ENCODE measurements at places on chromosomes 4 and X.

DNA sequence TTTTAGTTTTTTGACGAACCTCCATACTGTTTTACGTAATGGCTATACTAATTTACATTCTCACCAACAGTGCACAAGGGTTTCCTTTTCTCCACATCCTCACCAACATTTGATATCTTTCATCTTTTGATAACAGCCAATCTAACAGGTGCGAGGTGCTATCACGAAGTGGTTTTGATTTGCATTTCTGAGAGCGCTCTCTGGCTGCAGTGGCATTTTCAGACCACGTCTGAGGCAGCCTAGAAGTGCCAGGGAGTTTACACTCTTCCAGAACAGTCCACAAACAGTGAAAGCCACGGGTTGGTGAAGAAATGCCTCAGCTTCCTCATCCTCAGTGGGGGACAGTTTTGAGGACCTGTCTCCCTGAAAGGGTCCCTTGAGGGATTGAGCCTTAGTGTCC is 471.0 kb downstream of the BCOR start:
- no peak for DNase-seq

GRCh38 chr4:48907706-48908477 is 1.3 kb upstream of the OCIAD2 start:
- no peak for DNase-seq

DNA sequence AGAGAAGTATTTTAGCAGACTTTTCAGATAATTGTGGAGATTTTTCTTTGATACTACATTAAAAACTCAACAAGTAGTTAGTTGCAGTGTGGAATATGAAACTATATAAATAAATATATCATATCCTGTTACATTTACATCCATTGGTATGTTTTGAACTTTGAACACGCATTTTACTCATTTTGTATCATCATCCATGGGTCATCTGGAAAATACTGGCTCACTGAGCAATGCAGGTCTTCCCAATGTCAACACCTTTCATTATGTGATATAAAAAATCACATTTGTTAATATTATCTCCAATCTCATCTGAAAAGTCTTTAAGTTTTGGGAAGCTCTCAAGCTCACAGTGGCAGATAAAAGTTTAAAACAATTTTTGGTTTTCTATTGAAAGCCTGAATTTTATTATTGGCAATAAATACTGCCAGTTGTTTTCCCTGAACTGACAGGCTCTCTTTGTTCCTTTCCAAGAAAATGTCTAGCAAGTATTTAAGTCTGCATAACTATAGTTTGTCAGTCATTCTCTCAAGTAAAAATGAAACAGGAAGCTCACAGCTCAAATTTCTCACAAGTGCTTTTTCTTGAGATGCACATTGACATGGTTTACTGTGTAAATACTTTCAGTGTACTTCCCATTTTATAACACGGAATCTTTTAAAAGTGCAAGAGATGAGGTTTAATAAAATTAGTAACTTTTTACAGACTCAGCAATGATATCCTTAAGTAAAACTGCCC is 183.5 kb upstream of the GPC4 start:
- DNase-seq = no peak

- DNase-seq = no peak
Observed at GRCh38 chr4:168655182-168655581, 158.3 kb downstream of the PALLD start.

DNA sequence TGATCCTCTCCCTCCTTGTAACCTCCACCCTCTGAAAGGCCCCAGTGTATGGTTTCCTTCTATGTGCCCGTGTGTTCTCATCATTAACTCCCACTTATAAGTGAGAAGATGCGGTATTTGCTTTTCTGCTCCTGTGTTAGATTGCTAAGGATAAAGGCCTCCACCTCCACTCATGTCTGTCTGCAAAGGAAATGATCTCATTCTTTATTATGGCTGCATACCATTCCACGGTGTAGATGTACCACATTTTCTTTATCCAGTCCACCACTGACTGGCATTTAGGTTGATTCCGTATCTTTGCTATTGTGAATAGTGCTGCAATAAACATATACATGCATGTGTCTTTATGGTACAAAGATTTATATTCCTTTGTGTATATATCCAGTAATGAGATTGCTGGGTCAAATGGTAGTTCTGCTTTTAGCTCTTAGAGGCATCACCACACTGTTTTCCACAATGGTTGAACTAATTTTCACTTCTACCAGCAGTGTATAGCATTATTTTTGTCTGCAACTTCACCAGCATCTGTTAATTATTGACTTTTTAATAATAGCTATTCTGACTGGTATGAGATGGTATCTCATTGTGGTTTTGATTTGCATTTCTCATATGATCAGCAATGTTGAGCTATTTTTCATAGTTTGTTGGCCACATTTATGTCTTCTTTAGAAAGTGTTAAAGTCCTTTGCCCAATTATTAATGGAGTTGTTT is 1030.9 kb downstream of the FSTL5 start:
- no peak for DNase-seq

DNA sequence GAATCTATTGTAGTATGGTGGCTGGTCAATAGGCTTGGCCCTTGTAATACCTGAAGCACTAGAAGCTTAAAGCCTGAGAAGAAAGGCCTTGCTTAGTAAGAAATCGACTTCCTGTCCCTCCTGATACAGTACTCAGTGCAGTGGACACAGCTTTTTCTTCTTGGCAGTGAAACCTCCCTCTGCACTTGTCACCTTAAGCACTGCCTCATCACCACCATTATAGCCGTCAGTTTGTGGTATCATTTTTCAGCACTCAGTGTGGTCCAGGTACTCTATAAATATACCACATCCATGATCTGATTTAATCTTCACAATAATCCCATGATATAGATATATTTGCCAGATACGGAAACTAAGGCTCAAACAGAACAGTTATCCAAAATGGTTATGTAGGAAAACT is 75.2 kb downstream of the PALLD start:
- DNase-seq = no peak

GRCh38 chr4:25756503-25756902 is 100.9 kb downstream of the SLC34A2 start:
- DNase-seq = no peak

- DNase-seq = no peak
Observed at GRCh38 chrX:74117962-74118902, 185.7 kb upstream of the ZCCHC13 start.

DNA sequence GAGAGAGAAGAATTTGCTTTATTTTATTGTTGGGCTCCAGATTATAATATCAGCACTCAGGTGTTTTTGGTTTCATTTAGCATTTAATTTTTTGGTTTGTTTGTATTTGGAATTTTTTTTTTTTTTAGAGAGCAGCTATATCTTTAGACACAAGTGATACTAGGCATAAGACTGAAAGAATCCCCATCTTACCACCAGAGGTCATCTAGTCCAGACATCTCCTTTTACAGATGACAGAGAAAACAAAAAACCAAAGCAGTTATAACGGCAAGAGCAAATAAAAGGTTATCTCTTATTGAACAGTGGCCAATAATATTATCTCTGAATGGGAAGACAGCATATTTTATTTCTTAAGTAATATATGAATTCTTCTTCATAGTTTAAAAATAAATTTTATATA is 22.8 kb downstream of the USP38 start:
- no peak for DNase-seq

DNA sequence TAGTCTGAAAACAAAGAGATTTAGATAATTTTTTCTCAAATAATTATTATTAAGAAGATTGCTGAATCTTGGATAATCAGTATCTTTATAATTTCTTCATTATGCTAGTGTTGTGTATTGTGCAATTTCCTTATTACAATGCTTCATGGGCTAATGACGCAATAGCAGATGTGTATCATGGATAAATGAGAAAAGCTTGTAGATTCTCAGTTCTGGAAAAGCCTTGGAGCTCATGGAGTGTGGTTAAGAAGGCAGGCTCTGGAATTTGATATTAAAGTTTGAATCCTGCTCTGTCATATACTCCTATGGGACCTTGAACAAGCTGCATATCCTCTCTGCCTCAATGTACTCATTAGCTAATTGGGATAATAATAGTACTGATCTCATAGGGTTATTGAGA is 18.9 kb upstream of the CXCL8 start:
- no peak for DNase-seq

GRCh38 chr4:19806865-19807264 is 444.8 kb upstream of the SLIT2 start:
- DNase-seq = no peak

GRCh38 chr4:42501624-42502401 is 104.5 kb downstream of the SHISA3 start:
- DNase-seq = no peak

DNA sequence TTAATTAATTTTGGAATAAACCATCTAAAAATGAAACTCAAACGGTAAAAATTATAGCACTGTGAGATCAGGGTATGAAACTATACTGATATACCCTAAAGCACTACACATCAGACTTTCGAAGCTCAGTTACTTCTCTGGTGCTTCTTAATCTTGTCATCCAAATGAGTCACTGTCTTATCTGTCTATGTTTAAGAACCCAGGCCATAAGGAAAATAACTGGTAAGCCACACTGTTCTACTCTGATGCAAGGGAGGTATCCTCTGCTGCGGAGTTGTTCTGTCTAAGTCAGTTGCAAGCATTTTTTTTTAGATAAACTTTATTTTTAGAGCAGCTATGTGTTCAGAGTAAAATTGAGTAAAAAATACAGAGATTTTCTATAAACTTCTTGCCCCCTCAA is 830.8 kb upstream of the POU3F4 start:
- no peak for DNase-seq

DNA sequence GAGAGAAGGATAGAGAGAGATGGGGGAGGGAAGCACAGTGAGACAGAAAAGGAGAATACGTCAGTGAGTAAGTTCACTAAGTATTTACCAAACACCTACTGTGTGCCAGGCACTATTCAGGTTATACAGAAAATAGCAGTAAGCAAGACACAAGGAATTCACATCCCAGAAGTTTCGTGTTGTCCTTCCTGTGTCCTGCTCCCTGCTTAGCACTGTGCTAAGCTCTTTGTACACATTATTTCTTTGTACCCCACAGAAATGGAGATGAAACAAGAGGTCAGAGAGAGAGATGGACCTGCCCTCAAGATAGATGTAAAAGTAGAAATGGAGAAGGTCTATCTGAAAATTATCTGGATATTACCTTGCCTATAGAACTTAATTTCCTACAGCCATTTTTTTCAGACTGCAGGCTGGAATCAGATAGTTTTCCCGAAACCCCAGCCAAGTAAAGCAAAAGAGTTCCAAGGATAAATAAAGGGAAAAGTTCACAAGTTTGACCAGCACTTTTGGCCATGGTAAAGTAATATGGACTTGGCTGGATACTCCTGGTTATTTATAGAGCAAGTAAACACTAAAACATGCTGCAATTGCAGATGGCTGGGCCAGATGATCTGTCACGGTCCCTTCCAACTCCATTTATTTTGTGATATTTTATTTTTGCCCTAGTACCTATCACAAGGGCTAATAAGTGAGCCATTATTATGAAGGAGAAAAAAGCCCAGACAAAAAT is 353.7 kb upstream of the SLC7A11 start:
- no peak for DNase-seq

DNA sequence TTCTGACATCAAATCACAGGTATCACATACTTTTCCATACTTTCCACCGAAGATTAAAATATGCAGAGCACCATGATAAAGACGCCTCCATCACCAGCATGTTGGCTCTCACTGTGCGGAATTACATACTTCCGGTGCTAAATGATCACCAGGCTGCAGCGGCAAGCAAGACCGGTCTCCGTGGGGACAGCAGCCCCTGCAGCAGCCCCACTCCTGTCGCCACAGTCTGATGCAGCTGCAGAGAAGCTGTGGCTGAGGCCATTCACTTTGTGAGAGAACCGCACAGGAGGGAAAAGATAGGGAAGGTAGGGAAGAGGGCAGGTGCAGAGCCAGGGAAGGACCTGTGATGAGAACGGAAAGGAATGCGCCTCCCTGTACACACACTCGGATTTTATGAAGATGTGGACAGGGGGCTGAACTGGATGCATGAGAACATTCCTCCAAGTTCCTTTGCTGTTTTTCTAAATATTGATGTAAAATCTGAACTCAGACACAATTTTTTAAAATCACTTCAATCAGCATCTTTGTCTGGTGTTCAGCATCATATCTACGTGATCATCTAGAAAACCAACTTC is 38.3 kb downstream of the AFAP1 start:
- no peak for DNase-seq

- DNase-seq = no peak
Observed at GRCh38 chr4:99207911-99208718, 10.9 kb downstream of the ADH6 start.

GRCh38 chr4:8121292-8122015 is 37.2 kb downstream of the ABLIM2 start:
- no peak for DNase-seq

- DNase-seq = no peak
Observed at GRCh38 chr4:72208421-72209075, 176.7 kb downstream of the NPFFR2 start.

- DNase-seq = no peak
Observed at GRCh38 chr4:76987153-76987591, 37.6 kb downstream of the SEPTIN11 start.

GRCh38 chr4:53355930-53356521 is 9.8 kb downstream of the SCFD2 start:
- no peak for DNase-seq

DNA sequence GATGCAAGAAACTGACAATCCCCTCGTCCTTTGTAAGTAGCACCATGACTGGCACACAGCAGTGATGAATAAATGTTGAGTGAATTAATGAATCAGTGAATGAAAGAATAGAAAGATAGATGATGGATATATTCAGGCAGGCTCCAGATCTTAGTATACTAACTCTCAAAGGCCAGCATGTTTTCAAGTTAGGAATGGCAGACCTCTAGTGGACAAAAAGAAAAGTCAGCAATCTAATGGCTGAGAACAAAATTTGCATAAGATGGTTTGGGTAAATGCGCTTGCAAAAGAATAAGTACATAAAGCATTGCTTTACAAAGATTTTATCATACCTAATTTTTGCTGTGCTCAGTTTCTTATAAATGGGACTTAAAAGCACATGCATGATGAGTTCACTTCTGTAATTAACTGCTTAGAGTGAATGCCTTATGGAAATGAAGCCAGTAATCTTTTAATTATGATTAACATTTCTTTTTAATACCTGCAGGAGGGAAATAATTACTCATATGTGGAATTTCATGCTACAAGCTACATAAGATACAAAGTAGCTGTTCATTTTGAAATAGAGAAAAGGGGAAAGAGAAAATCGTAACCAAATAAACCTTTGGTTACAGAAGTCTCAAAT is 126.9 kb upstream of the GPRIN3 start:
- no peak for DNase-seq

DNA sequence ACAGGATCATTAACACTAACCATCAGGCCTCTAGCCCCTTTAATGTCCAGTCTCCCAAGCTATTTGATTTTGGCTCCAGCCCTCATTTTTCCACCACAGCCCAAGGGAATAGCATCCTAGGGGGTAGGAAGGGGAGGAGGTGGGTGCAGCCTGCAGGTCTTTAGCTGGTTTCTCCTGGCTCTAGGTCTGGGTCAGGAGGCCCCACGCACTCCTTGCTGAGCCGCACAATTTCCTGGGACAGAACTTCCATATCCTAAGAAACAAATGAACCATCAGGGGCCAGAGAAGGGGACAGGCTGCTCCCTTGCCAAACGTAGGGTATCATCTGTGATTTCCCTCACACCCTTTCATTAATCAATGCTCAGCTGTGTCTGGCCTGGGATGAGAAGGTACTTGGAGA is 2.4 kb upstream of the KCND1 start:
- DNase-seq = no peak
